ENCODE measurements at places on chromosomes 1 and 21. TPM values are rescaled to one million over a fixed set of nuclear protein-coding genes. Genes with fewer than 3 reads are reported as not detected.

Gene CYP4A22
- not detected for total RNA-seq

Gene RIPPLY3
- total RNA-seq = not detected

DNA sequence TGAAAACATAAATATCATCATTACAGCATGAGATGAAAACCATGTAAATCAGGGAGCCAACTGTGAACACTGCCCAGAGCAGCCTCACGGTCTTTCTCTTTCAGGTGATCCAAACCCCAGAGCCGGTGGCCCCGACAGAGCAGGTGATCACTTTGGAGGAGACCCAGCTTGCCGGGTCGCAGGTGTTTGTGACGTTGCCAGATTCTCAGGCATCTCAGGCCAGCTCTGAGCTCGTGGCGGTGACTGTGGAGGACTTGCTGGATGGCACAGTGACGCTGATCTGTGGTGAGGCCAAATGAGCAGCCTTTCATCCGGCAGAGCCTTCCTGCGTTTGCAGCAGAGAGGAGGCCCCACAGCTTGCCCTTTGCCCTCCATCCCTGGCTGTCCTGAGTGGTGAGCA is 37.2 kb upstream of the EPHA8 start:
- DNase-seq = no peak

Gene RGS16
- total RNA-seq = 3.7 TPM

GRCh38 chr1:28139025-28139712 is 37.3 kb downstream of the PTAFR start:
- peak; percentile 75 for DNase-seq

DNA sequence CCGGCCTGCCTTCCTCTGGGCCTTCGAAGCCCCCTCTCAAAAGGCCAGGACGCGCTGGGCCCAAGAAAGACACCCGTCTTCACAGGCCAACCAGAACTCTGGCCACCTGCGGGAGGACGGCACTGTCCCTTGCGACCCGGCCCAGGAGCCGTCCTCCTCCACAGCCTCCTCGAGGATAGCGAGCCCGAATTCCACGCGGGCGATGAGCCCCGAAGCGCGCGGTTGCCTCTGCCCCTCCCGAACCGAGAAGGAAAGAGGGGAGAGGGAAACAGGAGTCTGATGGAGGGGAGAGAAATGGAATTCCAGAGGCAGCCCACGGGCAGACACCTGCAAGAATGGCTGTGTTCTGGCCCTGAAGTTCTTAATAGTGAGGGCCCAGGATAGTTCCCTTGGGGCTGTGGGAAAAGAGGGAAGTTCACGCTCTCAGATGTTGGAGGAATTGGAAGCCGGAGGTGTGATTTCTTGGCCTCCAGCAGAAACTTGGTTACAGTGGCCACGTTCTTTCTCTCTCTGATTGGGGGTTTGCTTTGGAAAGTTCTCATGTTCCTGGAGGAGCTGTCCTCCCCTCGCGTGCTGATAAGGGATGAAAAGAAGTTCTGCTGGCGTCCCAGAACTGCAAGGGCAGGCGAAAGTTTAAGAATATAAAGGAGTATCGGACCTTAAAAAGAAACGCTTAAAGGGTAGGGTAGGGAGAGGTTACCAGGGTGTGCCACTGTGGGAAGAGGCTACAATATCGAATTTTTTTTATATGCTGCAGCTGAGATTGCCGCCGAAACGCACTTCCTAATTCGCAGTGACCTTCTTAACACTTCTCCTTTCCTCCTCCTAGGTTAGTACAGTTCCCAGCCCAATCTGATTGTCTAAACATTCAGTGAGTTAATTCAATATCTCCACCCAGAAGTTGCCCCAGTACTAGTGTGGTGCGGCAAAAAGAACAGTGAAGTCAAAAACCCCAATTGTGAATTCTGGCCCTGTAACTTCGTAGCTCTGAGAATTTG is 5.8 kb upstream of the SLC44A5 start:
- DNase-seq = no peak

DNA sequence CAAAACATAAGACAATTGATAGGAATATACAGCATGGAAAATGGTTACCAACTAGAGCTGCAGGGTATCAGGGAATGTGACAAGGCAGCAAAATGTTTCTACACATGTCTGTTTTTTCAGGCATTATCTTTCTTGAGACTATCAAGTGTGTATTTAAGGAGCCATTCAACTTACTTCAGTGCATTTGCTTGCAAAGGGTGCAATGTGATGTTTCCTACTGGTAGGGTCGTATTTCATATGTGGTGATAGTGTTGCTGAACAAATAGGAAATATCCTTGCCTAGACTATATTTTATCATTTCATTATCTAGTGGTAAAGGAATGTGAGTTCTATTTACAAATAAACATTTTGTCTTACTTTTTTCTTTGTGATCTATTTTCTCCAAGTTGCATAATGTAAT is 42.4 kb downstream of the PTPRC start:
- DNase-seq = no peak

GRCh38 chr1:71240656-71241055 is 159.8 kb upstream of the ZRANB2 start:
- DNase-seq = peak; percentile 39

Gene ALPL
- total RNA-seq = not detected

- no peak for DNase-seq
These were observed 27.9 kb downstream of the FTCD start for GRCh38 chr21:46127239-46128105.

GRCh38 chr1:171581766-171582165 is 40.3 kb upstream of the MYOCOS start:
- DNase-seq = no peak
